ENCODE measurements at places on chromosomes 2 and 18.

DNA sequence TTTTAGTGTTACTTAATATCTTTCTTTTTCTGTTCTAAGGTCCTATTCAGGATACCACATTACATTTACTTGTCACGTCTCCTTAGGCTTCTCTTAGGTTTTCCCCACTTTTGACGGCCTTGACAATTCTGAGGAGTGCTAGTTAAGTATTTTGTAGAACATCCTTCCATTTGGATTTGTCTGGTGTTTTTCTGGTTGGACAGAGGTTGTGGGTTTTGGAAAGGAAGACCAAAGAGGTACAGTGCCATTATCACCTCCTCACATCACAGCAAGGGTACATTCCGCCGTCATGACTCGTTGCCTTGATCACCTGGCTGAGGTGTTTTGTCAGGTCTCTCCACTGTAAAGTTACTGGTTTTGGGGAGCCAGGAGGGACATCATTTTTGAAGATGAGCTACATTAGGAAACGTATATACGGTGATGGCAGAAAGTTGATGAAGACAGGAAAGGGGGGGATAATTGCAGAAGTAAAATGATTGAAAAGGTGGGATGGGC, 88.4 kb upstream of the TMEM247 start:
- DNase-seq = no peak

GRCh38 chr2:41913311-41913710, 134.5 kb upstream of the PKDCC start:
- no peak for DNase-seq

DNA sequence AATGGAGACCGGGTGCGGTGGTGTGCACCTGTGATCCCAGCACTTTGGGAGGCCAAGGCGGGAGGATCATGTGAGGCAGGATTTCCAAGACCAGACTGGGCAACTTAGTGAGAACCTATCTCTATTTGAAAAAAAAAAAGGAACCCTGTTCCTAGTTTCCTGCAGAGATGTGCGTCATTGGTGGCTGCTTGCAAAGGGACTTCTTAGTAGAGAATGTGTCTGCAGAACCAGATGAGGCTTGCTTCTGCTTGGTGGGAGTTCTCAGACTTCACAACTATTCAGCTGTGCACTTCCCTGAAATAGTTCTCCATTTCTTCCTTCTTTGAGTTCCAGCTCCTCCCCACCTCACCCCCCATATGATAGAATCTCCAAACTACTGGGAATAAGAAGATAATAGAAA, 22.3 kb downstream of the ZCCHC2 start:
- no peak for DNase-seq

GRCh38 chr18:12645751-12646203, 12.1 kb downstream of the SPIRE1 start:
- DNase-seq = peak; percentile 52

DNA sequence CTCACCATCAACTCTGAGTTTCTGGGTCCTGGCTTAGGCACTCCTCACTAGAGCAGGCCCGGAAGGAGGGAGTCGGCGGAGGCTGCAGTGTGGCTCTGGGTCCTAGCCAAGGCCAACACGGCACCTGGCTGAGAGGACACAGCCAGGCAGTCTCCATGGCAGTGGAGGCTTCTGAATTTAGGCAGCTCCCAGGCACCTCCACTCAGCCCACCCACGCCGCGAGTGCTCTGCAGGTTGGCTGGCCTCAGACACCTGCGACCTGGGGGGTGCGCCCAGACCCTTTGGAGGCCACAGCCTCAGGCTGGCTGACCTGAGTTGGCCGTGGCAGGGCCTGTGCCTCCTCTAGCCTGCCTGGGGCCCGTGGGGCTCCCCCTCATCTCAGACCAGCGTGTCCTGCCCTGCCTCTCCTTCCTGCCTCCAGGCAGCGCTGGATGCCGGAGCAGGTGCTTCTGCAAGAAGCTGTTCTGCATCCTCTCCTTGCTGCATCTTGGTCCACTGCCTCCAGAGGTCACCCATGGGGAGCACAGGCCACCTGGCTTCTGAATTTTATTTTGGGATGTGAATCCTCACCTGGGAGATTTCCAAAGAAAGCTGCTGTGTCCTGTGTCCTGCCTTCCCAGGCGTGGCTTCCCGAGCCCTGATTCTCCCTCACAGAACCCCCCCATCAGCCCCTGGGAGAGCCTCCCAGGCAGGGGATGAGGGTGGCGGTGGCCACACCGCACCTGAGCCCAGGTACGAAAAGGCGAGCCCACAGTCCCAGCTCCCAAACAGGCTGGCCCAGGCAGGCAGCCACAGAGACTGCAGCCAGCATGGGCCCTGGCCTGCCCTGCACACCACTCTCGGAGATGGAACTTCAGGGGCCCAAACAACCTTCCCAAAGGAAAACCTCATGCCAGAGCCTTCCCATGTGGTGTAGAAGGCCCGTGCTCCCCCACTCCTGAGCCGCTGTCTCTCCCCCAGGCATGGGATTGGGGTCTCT, 23.4 kb downstream of the AQP12A start:
- no peak for DNase-seq

DNA sequence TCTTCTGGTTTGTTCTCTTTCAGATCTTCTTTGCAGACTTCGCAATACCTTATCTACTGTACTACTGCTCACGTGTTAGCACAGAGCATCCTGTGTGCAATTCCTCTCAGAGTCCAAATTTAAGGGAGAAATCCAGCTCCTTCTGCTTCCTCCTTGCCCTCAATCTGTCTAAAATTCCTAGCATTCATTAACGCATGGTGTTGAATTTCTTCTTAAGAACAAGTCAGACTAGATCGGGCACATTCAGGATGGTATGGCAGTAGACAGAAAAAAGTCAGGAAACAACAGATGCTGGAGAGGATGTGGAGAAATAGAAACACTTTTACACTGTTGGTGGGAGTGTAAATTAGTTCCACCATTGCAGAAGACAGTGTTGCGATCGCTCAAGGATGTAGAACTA, 206.1 kb upstream of the CDH7 start:
- no peak for DNase-seq

GRCh38 chr2:6506859-6507258, 358.8 kb downstream of the CMPK2 start:
- no peak for DNase-seq

DNA sequence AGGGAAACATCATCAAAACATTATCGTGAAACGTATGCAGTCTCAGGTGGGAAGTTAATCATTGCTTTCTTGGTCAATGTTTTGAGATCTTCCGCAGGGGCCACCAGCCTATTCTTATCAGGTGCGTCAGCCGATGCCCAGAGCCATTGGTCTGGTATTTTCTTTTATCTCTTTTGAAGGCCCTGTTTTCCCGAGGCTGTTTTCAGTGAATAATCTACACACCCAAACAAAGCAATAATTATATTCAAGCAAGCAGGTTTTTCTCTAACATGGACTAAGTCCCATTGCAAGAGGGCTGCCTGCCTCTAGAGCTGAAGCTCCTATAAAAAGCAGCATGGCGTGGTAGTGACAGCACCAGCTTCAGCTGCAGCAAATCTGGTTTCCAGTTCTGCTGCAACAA, 430.0 kb upstream of the ID2 start:
- DNase-seq = no peak

DNA sequence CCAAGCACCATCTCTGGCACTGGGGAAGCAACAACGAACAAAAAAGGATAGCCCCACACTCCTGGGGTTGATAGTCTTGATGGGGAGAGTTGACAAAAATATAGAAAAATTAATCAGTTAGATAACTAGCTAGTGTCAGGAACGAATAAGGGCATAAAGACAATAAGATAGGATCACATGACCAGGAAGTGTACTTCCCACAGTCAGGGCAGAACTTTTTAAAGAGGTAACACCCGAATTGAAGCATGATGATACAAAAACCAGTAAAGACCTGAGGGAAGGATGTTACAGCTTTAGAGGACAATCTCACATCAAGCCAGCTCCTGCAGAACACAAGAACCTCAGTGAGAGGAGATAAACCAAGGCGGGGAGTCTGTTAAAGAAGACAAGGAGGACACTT, 295.4 kb upstream of the CRIM1 start:
- DNase-seq = no peak

GRCh38 chr18:21327101-21327500, 85.1 kb downstream of the GREB1L start:
- no peak for DNase-seq

- DNase-seq = no peak
Observed at GRCh38 chr2:200219309-200220113, 87.0 kb upstream of the SPATS2L start.

- no peak for DNase-seq
Observed at GRCh38 chr18:75160364-75160763, 48.6 kb downstream of the PTGR3 start.

GRCh38 chr2:211534632-211535031, 978.2 kb downstream of the CPS1 start:
- peak; percentile 93 for DNase-seq

GRCh38 chr2:6800553-6800952, 65.2 kb downstream of the CMPK2 start:
- no peak for DNase-seq

- DNase-seq = no peak
Observed at GRCh38 chr2:197088694-197089093, 162.2 kb upstream of the PGAP1 start.

DNA sequence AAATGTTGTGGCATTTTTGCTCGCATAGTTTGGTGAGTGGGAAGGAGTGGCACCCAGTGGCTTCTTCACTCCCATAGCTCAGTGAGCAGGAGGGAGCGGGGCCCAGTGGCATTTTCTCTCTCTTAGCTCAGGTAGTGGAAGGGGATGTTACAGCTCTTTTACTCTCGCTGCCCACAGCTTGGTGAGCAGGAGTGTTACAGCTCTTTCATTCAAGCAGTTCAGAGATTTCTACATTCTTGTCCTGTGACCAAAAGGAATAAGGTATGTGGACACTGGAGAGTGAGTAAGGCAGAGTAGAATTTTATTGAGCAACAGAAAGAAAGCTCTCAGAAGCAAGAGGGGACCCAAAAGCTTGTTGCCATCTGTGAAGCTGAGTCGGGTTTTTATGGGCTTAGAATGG, 192.4 kb downstream of the SPAG16 start:
- DNase-seq = no peak

DNA sequence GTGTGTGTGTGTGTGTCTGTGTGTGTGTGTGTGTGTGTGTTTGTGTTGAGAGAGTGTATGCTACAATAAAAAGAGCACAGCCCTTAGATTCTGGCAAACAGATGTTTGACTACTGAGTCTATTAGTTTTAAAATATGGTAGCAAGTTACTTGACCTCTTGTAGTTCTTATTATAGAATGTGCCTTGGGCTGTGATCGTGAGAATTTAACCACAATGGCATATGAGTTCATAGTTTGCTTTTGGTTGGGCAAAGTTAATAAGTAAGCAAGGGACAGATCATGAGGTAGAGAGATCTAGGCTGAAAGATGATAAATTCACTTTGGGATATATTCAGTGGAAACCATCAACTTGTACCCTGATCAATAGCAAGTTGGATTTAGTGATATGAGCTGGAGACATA, 334.3 kb upstream of the VWC2L start:
- DNase-seq = no peak

- no peak for DNase-seq
Observed at GRCh38 chr2:155961641-155962040, 370.9 kb downstream of the NR4A2 start.

- no peak for DNase-seq
Observed at GRCh38 chr2:205637320-205637602, 45.0 kb upstream of the NRP2 start.

DNA sequence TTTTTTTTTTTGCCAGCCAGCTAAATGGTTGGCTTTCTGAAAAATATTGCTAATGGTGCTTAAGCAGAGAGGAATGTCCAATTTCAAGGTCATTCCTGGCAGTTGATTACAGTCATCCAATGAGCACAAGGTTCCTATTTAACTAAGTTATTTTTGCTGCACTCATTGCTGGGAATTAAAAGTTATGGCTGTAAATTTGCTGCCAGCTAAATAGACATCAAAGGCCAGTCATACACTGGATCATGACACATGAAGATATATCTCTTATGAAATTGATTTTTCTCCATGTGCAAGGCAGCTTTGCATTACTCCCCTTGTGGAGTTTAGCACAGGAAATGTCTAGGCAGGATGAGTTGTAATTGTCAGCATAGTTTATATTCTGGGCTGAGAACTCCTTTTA, 1898.4 kb upstream of the CELF4 start:
- no peak for DNase-seq

DNA sequence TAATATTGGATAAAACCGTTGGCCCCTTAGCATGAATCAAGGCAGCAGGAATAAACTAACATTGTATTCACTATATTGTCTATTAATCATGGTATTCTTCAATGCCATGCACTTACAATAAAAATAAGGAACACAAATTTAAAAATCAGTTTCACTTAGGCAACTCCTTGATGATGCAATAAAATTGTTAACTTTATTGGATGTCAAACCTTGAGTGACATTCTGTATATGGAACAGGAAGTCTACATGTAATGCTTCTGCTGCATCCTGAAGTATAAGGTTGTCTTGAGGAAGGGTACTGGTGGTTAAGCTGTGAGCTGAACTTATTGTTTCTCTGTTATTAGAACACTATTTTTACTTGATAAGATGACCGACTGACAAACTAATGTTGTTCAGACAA, 605.5 kb downstream of the SATB2 start:
- DNase-seq = no peak

GRCh38 chr18:45448871-45449270, 166.4 kb upstream of the SLC14A2 start:
- DNase-seq = no peak

DNA sequence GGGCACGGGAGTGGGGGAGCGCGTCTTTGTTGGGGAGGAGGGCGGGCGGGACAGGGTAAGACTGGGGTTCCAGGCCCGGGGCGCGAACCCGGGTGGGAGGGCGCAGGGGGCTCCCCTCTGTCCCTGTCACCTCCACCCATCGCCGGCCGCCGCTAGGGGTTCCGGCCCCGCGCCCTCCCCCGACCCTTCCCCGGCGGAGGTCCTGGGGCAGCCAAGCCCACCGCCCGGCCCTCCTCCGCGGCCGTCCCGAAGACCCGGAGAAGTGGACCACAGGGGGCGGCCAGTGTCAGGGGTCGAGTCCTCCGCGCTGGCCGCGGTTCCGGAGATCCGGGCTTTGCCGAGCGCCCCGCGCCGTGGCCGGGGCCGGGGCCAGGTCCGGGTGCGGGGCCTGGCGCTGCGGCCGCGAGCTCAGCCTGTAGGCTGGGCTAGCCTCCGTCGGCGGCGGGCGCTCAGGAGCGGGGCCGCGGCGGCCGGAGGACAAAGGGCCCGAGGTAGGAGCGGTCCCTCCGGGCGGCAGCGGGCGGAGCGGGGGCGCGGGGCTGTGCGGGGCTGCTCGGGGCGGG, 16.6 kb upstream of the E2F6 start:
- DNase-seq = no peak

- DNase-seq = no peak
Observed at GRCh38 chr2:30223413-30223874, 7.9 kb upstream of the LBH start.

DNA sequence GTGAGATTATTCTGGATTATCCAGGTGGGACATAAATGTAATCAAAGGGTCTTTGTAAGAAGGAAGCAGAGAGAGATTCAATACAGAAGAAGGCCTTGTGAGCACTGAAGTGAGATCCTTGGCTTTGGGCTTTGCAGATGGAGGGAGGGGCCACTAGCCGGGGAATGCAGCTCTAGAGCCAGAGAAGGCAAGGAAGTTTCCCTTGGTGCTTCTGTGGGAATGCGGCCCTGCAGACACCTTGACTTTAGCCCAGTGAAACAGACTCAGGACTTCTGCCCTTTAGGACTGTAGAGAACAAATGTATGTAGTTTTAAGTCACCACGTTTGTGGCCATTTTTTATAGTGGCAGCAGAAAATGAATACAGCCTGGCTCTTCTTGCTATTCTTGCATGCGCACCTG, 8.1 kb downstream of the NEU2 start:
- DNase-seq = no peak

GRCh38 chr18:48345596-48345995, 63.6 kb downstream of the ZBTB7C start:
- no peak for DNase-seq

- no peak for DNase-seq
Observed at GRCh38 chr2:39530411-39530866, 93.4 kb upstream of the MAP4K3 start.

All from cerebellar nuclear complex (tissue), 1 donor.